ENCODE measurements at places on chromosomes 5 and 9. TPM values are rescaled to one million over a fixed set of nuclear protein-coding genes. Genes with fewer than 3 reads are reported as not detected.

HCN1 gene
- total RNA-seq, result not detected

NR2F1 gene
- total RNA-seq, result 41.7 TPM

PHF24 gene
- total RNA-seq, result 0.93 TPM

PDCD1LG2 gene
- total RNA-seq, result 4.2 TPM

TTF1 gene
- 10.5 TPM for total RNA-seq

ORM2 gene
- not detected for total RNA-seq

ENTREP1 gene
- 6.5 TPM for total RNA-seq

DOK3 gene
- 8.0 TPM for total RNA-seq

PCDHA11 gene
- 0.14 TPM for total RNA-seq

BRD9 gene
- total RNA-seq, result 28.6 TPM

MYMK gene
- not detected for total RNA-seq

CDC14B gene
- 24.4 TPM for total RNA-seq

SLC25A2 gene
- total RNA-seq, result 1.00 TPM

MOB3B gene
- 4.0 TPM for total RNA-seq

NUTM2F gene
- total RNA-seq, result not detected

PCDHGB4 gene
- total RNA-seq, result 5.7 TPM

GRCh38 chr5:142132916-142133315, 24.3 kb downstream of the NDFIP1 start:
- no peak for DNase-seq

DNA sequence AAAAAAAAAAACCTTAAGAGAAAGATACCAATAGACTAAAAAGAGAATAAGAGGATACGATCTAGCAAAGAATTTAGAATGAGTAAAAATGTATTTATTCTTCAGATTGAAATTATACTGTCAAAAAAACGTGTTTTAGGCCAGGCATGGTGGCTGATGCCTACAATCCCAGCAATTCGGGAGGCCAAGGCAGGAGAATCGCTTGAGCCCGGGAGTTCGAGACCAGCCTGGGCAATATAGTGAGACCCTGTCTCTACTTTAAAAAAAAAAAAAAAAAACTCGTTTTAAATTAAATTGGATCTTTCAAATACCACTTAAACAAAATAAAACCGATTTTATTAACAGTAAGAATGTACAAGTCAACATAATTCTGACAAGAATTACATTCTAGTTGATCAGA, 41.8 kb downstream of the FBXL17 start:
- DNase-seq, result no peak

DNA sequence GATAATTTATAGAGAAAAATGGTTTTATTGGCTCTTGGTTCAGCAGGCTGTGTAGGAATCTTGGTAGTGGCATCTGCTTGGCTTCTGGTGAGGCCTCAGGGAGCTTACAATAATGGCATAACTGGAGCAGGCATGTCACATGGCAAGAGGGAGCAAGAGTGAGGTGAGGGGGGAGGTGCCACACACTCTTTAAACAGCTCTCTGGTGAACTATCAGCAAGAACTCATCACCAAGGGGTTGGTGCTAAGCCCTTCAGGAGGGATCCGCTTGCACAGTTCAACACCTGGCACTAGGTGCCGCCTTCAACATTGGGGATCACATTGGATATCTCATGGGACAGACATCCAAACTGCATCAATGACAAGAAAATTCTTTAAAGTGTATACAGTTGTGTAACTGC, 10.5 kb downstream of the GPBP1 start:
- DNase-seq, result no peak

GRCh38 chr9:37031902-37032301, 2.2 kb downstream of the PAX5 start:
- no peak for DNase-seq

- DNase-seq, result no peak
These were observed 68.6 kb downstream of the DPYSL3 start for GRCh38 chr5:147441191-147441695.

- no peak for DNase-seq
These were observed 446.7 kb upstream of the ACTBL2 start for GRCh38 chr5:57929271-57929670.

DNA sequence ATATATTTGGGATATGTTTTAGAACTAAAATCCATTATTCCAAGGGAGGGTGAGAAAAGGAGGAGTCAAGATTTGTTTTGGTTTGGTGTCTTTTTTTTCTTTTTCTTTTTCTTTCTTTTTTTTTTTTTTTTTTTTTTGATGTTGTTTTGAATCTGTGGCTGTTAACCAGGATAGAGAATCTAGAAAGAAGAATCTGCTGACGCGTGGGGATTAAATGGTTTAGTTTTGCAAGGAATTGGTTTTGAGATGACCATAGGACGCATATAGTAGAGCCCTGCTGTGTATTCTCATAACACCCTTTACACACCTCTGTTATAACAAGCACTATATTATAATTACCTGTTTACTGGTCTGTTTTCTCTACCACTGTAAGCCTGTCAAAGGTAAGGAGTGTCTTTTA, 9.4 kb downstream of the RABGAP1 start:
- no peak for DNase-seq

- DNase-seq, result no peak
These were observed 120.2 kb upstream of the ARRDC3 start for GRCh38 chr5:91503321-91503720.

DNA sequence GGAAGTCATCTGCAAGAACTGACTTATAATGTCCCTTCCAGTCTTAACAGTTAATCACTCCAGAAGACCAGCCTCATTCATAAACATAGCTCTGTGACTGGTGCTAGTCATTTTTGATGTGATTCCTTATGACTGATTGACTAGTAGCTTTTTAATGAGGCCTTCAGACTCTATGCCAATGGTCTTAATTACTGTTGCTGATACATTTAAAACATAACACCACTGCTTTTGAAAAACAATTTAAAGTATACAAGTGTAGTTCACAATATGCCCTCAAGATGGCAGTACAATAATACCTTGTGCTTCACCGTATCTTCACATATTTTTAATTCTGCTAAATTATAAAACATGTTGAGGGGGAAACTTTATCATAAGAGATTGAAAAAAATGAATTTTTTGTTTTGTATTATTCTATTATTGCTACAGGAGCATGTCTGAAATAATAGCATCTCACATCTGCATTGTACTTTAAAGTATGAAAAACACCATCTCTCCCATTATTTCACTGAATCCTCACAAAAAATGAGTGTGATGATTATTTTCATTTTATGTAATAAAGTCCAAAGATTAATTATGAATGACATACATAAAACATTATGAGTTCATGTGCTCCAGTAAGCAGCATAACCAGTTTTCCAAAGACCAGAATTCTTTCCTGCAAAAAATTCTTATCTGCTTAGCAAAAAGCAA, 55.2 kb upstream of the SHISAL2B start:
- no peak for DNase-seq

GRCh38 chr5:159965031-159965837, 43.7 kb upstream of the TTC1 start:
- DNase-seq, result peak; percentile 87

- DNase-seq, result no peak
These were observed 246.6 kb downstream of the SPOCK1 start for GRCh38 chr5:137252512-137252911.

DNA sequence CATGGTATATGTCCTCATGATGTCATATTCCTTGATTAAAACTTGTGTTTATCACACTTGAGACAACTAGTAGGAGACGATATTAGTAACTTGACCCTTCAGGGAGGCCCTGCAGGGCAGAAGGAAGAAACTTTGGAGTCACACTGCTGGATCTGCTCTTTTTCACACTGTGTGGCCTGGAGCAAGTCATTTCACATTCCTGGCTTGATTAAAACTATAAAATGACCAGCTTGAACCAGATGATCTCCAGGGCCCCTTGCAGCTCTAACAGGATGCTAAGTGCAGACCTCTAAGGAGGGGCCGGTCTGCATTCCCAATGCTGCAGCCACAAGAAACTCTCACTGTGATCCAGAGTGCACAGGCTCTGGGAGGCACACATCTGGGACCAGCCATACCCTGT, 146.4 kb upstream of the ZNF366 start:
- no peak for DNase-seq

GRCh38 chr9:7108936-7109335, 351.2 kb downstream of the KDM4C start:
- DNase-seq, result no peak

DNA sequence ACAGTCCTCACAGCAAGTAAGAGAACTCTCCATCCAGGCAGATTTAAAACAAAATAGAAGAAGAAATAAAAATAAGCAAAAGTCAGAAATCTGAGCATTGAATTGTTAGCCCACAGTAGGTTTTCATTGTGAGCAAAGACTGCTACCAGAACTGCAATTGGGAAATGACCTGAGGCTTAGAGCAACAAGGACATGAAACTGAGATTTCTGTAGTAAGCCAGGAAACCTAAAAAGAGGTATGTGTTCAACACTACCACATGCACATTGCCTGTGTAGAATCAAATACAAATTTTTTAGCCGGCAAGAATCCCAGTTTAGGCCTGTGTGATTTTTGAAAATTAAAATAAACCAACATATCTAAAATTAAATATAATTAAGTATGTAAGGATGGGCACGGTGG, 928.4 kb upstream of the WWC1 start:
- DNase-seq, result no peak

DNA sequence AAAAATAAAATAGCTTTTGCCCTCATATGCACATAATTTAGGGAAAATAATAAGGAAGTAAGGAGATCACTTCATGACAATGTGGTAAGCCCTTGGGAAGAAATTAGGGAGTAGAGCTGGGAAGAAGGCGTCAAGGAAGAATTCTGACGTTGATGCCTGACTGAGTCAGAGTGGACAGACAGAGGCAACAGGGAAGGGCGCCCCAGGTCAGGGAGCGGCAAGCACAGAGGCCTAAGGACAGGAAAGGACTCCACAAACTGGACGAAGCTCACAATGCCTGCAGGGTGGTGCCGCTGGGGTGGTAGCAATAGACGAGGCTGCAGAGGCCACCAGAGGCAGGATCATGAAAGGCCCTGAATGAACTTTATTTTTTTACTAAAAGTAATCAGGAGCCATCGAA, 7.6 kb downstream of the DRD1 start:
- no peak for DNase-seq

DNA sequence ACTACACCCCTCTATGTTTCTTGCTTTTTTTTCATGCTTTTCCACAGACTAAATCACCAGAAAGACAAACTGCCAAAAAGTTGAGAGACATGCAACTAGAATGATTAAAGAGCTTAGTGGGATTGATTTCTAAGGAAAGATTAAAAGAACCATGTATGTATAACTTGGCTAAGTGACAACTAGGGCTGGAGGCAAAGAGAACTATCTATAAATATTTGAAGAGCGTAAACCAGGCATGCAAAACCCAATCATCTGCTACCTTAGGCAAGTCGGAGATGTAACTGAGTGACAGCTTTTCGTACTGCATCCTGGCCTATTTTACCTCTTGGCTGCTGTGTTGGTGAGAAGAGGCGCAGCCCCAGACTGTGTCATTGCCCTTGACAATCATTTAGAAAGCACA, 121.0 kb upstream of the TLX3 start:
- no peak for DNase-seq

DNA sequence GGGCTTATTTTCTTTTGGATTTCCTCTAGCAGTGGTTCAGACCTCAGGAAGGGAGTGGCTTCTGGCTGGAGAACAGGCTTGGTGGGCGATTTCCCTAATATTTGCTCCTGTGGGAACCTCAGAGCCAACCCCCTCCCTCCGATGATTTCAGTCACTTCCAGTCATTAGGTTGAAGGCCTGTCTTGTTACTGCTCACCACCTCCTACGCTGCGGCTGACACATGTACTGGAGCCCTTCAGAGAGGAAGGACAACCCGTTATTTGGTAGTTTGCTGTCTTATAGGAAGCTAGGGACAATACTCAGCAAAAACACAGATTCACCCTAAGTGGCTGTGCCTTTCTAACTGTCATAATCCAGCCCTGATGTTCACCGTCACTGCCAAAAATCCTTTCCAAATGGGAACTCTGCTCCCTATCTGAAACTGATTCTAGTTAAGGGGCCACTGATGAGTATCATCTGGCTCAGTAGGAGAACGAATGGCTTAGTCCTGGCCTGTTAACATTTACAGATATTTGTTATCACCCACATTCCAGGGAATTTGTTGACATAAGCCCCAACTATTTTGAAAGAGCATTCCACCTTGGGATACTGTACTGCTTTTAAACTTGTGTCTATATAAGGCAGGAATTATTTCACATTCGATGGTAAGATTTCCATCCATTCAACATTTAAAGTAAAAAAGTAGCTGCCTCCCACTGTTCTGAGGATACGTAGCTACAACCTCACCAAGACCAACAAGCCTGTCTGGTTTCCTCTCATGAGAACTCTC, 29.3 kb upstream of the ANKH start:
- DNase-seq, result peak; percentile 87

- DNase-seq, result no peak
These were observed 254.5 kb upstream of the MPDZ start for GRCh38 chr9:13534006-13534405.

DNA sequence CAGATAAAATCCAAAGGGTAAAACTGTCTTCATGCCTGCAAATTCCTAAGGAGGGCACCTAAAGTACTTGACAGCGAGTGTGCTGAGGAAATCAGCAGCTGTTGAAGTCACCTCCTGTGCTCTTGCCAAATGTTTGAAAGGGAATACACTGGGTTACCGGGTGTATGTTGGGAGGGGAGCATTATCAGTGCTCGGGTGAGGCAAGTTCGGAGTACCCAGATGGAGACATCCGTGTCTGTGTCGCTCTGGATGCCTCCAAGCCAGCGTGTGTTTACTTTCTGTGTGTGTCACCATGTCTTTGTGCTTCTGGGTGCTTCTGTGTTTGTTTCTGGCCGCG, 727 bp upstream of the ADRB2 start:
- DNase-seq, result no peak

GRCh38 chr5:22238047-22238446, 615.1 kb downstream of the CDH12 start:
- DNase-seq, result no peak

DNA sequence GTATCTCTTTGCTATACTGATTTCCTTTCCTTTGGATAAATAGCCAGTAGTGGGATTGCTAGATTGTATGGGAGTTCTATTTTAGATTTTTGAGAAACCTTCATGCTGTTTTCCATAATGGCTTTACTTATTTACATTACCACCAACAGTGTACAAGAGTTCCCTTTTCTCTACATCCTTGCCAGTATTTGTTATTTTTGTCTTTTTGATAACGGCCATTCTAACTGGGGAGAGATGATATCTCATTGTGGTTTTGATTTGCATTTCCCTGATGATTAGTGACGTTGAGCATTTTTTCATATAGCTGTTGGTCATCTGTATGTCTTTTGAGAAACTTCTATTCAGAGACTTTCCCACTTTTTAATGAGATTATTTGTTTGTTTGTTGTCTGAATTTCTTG, 25.8 kb downstream of the NADK2 start:
- DNase-seq, result no peak

- DNase-seq, result no peak
These were observed 297.1 kb upstream of the CD180 start for GRCh38 chr5:67493676-67494075.
